ENCODE measurements at places on chromosomes 3 and 15.

GRCh38 chr3:62622553-62623174 is 249.3 kb upstream of the FEZF2 start:
- no peak for DNase-seq

DNA sequence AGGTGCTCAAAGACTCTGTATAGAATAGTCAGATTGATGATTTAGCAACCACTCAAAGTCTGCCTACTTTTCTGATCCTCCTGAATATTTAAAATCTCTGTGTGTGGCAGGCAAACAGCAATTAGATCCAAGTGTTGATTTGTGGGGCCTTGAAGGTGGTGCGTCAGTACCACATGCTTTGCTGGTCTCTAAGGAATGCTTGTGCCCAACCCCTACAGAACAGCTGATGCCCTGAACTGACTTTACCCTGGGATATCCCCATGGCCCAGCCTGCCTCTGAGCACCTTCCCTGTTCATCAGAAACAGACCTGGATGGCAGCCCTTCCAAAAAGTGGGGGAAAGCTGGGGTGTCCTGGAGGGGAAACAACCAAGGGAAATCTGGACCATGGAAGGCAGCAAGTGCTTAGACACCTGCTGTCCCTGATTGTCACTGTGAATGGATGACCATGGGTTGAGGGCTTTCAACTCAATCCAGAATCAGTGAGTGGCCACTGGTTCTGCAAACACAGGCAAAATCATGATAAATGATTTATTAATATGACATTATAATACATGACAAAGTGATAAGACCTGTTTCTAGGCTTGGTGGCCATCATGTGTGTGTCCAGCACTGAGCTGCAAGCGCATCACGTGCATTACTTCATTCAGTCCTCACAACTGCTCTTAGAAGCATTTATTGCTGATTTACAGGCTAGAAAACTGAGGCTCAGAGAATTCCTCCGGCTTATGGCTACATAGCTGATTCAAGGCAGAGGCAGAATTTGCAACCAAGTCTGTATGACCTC is 76.1 kb upstream of the TPM1 start:
- no peak for DNase-seq

GRCh38 chr3:101262393-101263240 is 57.8 kb downstream of the IMPG2 start:
- no peak for DNase-seq

- no peak for DNase-seq
Measured at GRCh38 chr3:100019719-100020118, 94.6 kb downstream of the FILIP1L start.
